ENCODE measurements at places on chromosomes 6 and 20.

DNA sequence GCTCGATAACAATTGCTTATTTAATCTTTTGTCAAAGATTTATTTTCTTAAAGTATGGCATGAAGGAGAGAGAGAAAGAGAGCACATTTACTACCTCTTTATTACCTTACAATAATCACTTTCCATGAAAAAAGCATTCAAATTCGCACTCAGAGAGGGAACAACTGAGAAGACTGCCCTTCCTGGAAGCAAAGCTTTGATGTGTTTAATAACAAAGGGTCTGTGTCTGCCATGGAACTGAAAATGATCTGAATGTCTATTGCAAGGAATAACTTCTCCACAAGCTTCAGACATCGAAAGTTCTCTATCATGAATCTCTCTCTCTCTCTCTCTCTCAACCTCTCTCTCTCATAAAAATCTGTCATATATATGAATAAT lies 308.9 kb downstream of the HDGFL1 start:
- no peak for DNase-seq

GRCh38 chr6:138803861-138804260 lies 8.0 kb downstream of the ECT2L start:
- no peak for DNase-seq

DNA sequence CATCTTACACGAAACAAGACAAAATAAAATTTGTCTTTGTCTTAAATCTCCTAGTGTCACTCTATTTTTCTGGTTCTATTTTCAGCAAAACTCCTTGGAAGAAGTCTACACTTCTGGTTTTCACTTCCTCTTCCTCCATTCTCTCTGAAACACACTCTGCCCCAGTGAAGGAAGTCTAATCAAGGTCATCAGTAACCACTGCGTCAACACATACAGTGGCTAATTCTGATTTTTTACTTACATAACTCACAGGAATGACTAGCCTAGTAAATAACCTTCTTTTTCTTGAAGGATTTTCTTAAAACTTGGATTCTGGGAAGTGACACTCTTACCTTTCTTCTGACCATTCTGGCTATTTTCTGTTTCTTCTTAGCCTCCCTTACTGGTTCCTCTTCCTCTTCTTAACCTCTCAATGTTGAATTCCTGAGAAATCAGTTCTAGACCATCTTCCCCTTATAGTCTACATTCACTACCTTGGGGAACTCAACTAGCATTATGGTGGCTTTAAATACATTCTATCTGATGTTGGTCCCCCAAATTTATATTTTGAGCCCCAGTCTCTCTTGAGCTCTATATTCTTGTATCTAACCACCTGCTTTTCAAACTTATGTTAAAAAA lies 37.5 kb downstream of the AIG1 start:
- DNase-seq, result no peak

DNA sequence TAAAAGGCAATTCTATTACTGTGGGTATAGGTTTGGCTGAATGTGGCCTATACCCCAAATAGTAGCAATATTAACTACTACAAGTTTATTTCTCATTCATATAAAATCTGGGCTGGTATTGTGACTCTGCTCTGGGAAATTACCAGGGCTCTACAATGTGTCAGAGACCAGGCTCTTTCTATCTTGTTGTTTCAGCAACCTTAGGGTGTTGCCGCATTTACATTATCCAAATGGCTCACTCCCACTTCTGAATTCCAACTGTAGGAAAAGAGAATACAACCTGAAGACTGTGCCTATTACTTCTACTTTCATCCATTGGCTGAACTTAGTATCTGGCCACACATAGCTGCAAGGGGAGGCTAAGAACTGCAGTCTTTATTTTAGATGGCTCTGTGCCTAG lies 106.7 kb upstream of the CENPW start:
- DNase-seq, result no peak

GRCh38 chr20:19888269-19888671 lies 128.9 kb upstream of the NAA20 start:
- DNase-seq, result peak; percentile 83

DNA sequence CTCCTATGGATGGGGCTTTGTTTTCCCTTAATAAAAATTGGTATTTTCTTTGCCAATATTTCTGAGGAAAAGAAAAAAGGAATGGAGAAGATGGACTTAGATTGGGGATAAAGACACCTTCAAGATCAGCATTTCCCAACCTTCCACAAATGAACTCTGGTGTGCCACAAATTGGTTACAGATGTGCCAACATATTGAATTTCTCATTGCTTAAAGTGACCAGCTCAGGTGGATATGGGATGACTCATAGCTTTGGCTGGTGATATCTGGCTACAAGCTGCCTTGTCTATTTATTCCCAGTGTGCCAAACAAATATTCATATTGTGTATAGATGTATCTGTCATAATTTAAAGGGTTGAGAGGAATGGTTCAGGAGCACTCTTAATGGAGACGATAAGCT lies 32.5 kb downstream of the THEMIS start:
- DNase-seq, result peak; percentile 2

DNA sequence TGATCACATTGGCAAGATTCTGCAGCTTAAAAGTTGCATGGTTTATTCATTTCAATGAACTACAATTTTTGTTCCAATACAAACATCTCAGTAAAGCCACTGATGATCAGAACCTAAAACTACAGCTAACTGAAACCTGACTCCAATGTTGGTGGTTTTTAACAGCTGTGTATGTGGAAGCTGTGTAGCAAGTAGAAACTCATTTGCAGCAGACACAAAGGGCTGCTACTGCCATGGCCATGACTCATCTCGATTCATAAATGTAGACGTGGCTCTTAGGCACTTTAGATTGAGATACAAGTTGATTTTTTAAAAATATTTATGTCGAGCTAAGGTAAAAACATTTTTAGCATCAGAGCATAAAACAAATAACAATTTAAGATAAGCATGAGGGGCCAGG lies 19.5 kb upstream of the MAP3K4 start:
- DNase-seq, result peak; percentile 26

DNA sequence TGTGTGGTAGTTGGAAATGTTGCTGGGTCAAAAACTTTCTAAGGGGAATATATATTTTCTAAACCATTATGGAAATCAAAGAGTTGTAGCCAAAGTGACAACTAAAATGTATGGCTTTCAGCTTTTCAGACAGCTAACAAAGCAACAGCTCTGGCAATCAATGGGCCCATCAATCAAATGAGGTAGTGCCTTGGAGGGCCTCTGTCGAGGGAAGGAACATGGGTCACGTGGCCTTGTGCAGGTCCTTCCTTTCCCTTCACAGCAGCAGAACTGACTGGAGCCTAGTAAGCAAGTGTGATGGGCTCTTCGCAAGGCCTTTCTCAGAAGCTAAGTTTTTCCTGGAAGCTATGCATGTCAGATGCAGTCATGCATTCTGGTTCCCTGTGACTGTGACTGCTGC lies 17.9 kb downstream of the FAXC start:
- no peak for DNase-seq

DNA sequence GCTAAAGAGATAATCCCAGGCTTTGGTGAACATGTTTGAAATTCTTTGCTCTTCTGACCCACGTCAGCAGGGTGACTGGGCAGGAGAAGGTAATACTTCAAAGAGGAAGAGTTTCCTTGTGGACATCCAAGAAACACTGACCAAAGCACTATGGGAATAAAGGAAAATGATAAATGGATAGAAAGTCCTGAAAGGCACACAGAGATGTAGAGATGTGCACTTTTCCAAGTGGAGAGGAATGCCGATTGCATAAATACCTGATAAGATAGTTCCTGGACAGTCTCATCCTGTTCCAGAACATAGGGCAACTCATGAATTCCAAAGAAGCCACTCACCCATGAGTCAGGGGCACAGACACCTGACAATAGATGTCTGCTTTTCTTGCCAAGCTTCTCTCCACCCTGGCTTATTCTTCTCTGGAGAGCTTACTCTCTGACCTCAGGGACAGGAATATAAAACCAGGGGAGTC lies 191.3 kb upstream of the FOXA2 start:
- peak; percentile 97 for DNase-seq

GRCh38 chr6:166687879-166688205 lies 60.8 kb upstream of the RPS6KA2 start:
- no peak for DNase-seq

DNA sequence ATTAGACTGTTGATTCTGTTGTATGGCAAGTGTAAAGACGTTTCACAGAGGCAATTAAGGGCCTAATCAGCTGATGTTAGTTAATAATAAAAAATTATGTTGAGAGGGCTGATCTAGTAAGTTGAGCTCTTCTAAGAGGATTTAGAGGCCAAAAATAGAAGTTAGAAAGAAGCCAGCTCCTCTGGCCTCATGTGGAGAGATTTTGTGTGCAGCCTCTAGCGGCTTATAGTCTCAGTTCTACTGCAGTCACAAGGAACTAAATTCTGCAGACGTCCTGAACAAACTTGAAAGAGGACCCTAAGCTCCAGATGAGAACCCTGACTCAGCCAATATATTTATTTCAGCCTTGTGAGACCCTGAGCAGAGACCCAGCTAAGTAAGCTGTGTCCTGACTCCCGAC lies 498.6 kb downstream of the BTBD3 start:
- no peak for DNase-seq

- no peak for DNase-seq
These were observed 122.8 kb downstream of the INSM1 start for GRCh38 chr20:20490673-20491072.

GRCh38 chr6:148001844-148002642 lies 340.6 kb upstream of the SASH1 start:
- DNase-seq, result no peak

DNA sequence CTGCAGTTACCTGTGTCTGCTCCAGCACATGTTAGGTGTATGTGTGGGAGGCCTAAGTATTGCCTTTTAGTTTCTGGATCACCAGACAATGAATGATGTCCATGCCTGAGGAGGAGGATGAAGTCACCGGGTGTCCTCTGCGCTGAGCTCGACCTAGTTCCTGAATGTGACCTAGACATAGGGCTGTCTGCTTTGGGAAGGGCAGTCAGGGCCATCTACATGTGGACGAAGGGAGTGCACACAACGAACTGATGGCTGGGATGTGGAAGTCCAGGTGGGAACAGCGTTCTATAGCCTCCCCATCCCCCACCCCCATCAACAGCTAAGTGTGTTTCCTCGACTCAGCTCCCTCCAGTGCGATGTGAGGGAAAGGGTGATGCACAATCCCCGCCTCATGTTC lies 186.3 kb downstream of the QKI start:
- no peak for DNase-seq

- DNase-seq, result no peak
These were observed 22.2 kb upstream of the MRPS18A start for GRCh38 chr6:43709654-43710303.

GRCh38 chr20:21373436-21373835 lies 23.9 kb downstream of the NKX2-4 start:
- no peak for DNase-seq

GRCh38 chr6:160455541-160456213 lies 107.5 kb downstream of the SLC22A3 start:
- peak; percentile 60 for DNase-seq

DNA sequence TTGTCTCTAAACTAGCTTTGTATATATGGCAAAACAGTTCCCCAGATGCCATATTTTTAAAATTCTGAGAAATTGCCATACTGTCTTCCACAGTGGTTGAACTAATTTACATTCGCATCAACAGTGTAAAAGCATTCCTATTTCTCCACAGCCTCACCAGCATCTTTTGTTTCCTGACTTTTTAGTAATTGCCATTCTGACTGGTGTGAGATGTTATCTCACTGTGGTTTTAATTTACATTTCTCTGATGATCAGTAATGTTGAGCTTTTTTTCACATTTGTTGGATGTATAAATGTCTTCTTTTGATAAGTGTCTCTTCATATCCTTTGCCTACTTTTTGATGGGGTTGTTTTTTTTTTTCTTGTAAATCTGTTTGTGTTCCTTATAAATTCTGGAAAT lies 1222.7 kb upstream of the CITED2 start:
- DNase-seq, result no peak

DNA sequence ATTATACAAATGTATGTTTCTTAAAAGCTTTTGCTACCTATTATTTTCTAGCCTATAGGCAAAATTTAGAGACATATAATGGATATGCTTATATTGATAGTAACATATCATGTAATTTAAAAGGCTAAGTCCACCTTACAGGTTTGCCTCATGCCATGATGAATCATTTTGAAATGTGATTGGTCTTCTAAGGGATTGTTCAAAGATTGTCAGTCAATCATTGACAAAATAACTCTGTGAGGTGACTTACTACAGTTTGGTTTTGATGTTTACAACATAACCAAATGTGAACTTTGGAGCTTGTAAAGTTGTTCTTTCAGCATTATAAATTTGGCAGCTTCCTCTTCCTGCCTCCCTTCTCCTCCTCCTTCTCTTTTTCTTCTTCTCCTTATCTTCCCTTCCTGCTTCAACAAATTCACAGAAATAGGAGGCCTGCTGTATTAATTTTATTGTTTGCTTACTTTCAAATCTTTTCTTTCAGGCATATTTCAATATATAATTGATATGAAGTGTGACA lies 39.7 kb upstream of the ZFP64 start:
- peak; percentile 84 for DNase-seq

DNA sequence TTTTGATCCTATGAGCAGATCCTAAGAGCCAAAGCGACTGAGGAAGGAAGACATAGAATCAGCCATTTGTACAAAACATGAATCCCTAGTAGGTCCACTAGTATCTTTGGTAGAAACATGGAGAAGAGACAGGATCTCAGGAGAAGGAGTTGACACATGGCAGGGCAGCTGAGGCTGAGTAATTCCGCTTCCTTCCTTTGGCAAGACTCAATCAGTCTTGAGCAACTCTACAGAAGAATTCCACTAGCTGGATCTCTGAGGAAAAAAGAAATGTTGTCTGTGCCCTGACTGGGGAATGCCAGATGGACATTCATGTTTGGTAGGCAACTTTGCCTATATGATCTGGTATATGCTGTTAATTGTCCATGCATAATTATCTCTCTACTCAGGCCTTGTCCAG lies 35.3 kb downstream of the ESR1 start:
- no peak for DNase-seq

GRCh38 chr6:67129780-67130179 lies 1422.8 kb upstream of the EYS start:
- DNase-seq, result no peak

GRCh38 chr6:107069631-107070548 lies 41.9 kb downstream of the MTRES1 start:
- DNase-seq, result no peak

DNA sequence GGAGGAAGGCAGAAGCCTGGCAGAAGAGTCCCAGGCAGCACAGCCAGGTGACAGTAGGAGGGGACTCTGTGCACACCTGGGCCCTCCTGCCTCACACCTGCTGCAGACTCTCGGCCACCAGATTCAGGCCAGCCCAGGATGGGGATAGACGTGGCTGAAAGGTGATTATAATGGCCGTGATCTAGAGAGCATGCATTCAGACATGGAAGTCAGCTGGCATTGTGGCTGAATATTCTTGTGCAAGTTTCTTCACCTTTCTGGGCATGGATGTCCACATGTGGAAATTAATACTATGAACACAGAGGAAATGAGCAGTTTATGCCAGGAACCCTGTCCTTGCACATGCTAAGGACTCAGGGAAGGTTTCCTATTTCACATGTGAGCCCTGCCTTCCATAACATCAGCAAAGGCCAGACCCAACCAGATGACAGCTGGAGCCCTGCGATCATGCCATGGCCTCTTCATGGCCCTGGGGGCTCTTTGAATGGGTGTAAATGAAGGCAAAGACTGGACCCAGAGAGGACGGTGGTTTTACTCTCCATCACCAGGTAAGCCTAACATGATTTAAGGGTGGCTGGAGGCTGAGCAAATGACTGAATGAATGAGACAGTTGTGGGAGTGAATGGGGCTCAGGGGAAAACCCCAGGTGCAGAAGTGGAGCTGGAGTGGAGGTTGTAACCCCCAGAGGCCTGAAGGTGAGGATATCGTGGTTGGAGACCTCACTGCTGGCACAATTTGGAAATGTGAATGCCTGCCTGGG lies 2.7 kb upstream of the RAET1L start:
- DNase-seq, result no peak

GRCh38 chr20:50790651-50791277 lies 4.1 kb upstream of the BCAS4 start:
- DNase-seq, result peak; percentile 95

Measured in kidney tubule cell (primary cell).